Activated T-helper 9 cell treated with anti-CD3 and anti-CD28 coated beads, Interleukin-2, amount 50 U/mL, for 16 hours (primary cell): ENCODE measurements at places on chromosomes 6 and 20.

DNA sequence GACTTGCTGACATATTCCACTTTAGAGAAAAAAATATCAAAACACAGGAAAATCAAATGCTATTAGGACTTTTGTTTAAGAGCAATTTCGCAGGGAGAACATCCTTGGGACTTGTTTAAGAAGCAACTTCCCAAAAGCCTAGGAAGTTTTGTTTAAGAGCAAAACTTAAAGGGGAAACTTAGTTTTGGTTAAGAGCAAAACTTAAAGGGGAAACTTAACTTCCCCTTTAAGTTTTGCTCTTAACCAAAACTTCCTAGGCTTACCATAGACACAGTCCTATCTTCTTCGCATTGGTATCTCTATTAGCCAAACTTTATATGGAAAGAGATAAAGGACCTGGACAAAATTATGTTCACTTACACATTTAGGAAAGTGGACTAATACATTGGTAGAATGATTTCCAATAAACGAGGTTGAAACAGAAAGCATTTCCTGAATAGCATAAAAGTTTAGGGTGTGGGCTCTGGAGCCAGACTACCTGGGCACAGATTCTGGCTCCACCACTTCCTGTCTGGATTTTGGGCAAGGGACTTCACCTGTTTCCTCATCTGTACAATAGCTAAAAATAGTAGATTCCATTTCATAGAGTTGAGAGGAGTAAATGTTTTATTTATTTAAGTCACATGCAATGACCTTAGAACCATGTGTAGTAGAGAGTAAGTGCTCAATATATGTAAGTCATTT is 15.7 kb downstream of the PAQR8 start:
- DNase-seq, result no peak

GRCh38 chr6:135334169-135334568 is 153.1 kb downstream of the MYB start:
- DNase-seq, result no peak

- peak; percentile 6 for DNase-seq
These were observed 24.6 kb downstream of the MTFR2 start for GRCh38 chr6:136225496-136225895.

GRCh38 chr20:55417836-55418235 is 587.5 kb downstream of the CBLN4 start:
- DNase-seq, result no peak

GRCh38 chr6:21591446-21591845 is 2.1 kb upstream of the SOX4 start:
- DNase-seq, result no peak

DNA sequence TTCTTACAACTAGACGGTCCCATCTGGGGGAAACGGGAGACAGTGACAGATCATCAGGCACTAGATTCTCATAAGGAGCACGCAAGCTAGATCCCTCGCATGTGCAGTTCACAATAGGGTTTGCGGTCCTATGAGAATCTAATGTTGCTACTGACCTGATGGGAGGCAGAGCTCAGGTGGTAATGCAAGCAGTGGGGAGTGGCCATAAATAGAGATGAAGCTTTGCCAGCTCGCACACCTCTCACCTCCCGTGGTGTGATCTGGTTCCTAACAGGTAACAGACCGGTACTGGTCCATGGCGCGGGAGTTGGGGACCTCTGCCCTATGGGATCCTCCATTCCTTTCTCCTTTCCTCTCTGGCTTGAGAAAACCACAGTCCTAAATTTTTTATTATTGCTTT is 63.8 kb downstream of the TPD52L1 start:
- no peak for DNase-seq

DNA sequence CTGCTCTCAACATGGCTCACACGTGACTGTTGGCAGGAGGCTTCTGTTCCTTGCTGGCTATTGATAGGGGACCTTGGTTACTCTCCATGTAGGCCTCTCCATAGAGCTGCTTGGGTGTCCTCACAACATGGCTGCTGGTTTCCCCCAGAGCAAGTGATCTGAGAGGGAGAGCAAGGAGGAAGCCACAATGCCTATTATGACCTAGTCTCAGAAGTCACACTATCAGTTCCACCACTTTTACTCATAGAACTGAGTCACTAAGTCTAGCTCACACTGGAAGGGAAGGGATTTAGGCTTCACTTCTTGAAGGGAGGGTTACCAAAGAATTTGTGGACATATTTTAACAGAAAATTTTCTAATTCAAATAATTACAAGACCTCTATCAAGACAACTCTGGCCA is 8.7 kb upstream of the NOP56 start:
- no peak for DNase-seq

GRCh38 chr6:144935661-144936060 is 650.5 kb downstream of the UTRN start:
- no peak for DNase-seq

DNA sequence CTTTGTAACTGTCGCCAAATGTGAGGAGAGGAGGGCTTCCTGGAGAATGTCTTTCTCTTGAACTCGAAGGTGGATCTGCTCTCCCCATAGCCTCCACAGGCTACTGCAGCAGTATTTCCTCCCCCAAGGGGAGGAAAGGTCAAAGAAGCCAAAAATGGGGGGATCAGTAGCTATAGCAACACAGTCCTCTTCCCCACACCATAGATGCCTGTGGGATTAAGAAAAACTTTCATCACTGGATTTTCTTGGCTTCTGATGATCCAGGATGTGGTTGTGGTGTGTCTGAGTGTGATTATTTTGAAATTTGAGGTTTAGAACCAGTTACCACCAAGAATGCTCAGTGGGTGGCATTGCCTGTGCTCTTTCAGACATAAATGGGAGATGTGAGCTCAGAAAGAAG is 140.1 kb upstream of the SPACA1 start:
- no peak for DNase-seq
